Caki2 (cell line): ENCODE measurements at places on chromosomes 7 and 10.

DNA sequence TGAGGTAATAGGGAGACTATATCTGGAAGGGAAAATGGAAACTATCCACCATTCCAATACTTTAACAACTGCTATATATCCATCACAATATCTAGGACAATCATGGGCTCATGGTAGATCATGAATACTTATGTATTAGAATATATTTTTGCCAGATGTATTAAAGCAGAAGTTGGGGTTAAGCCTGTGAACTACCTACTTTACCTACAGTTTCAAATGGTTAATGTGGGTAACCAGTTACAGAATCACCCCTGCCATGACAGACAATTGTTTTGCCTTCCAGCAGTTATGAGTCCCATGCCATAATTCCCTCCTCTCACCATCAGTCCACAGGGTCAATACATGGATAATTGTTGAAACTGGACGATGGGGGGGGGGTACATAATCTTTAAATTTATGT, 29.9 kb upstream of the RAPGEF5 start:
- DNase-seq: no peak

- DNase-seq: no peak
Observed at GRCh38 chr10:70432561-70433263, 8.8 kb downstream of the NODAL start.

- DNase-seq: no peak
Observed at GRCh38 chr10:51668336-51668689, 31.1 kb downstream of the CSTF2T start.

DNA sequence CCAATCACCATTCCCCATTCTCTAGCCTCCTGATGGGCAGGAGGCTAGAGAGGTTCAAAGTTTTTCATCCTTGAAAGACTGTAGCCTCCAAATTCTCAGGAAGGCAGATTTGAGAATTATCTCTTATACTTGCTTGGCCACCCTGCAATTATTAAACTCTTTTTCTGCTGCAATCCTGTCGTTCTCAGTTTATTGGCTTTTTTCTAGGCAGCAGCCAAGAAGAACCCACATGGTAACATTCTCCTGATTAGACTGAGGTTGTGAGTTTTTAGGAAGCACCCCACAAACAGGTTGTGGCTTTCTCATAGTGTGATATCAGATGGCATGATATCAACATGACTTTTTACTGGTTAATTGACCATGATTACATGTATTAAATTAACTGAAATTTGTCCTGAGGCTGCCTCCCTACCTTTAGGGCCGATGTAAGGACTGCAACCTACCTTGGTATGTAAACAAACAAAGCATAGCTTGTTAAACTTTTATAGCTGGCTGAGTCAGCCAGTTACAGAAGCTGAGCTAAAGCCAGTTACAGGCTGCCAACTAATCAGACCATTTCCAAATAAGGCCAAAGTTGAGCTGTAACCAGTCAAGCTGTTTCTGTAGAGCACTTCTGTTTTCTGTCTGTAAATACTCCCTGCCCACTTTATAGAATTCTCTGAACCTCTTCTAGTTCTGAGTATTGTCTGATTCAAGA, 3.2 kb upstream of the ZNF248 start:
- DNase-seq: peak; percentile 40
